ENCODE measurements at places on chromosomes 1 and 21.
A peak's percentile ranks its signal among the peaks of the same experiment; 100 is the strongest.

DNA sequence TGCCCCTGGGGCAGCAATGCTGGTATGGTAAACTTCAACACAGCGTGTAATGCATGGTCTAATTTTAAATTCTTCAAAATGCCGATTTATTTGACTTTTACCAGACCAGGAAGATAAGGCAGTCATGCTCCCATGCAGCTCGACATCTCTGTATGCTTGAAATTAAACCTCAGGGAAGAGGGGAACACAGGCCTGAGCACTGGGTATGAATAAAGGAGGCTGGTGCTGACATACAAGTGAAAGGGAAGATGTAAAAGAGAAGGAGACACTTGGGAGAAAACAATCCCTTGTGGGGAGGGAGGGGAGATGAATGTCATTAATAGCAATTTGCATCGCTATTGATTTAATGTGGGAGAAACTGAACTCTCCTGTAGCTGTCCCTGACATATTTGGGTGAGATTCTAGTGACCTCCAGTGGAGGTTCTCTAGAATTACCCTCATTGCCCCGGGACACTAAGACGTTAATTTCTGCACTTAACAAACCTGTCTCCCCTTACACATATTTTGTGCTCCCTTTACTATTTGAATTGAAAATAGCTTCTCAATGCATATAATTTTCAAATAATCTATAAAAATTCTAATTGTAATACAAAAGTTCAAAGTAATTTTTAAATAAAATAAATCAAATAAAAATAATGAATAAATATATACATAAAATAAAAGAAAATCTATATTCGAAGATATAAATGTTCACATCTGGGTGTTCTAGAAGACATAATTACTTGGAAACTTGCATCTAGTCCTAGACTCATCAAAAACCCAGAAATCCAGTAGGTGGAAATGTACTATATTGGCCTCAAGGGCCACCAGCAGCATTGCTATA is 283.1 kb downstream of the LMX1A start:
- DNase-seq: peak; percentile 29

DNA sequence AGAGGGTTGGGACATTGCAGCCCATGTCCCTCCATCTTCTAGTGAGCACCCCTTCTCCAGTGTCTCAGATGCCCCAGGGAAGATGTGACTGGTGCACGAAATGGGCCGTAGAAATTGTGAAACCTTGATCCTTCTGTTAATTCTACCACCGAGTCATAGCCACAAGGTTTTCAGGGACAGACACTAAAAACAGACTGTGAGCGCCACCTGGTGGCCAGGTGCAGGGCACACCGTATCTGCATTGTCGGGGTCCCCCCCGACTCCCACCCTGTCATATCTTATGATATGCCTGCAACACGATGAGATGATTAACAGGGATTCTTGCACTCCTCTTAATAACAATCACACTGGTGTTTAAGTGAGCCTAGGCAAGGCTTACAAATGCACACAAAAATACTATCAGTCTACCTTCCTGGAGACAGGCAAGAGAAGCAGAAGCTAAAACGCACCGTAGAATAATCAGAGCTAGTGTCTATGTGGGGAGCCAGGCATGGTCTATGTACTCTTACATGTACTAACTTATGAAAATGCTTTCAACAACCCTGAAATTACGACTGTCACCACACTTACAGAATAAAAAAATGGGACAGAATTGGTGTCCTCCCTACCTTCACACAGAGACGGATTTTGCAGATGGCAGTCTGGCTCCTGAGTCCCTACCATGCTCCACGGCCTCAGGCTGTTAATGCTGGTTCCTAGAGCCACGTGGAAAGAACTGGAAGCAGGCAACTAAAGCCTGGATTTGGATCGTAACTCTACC is 57.9 kb downstream of the FHAD1 start:
- no peak for DNase-seq

DNA sequence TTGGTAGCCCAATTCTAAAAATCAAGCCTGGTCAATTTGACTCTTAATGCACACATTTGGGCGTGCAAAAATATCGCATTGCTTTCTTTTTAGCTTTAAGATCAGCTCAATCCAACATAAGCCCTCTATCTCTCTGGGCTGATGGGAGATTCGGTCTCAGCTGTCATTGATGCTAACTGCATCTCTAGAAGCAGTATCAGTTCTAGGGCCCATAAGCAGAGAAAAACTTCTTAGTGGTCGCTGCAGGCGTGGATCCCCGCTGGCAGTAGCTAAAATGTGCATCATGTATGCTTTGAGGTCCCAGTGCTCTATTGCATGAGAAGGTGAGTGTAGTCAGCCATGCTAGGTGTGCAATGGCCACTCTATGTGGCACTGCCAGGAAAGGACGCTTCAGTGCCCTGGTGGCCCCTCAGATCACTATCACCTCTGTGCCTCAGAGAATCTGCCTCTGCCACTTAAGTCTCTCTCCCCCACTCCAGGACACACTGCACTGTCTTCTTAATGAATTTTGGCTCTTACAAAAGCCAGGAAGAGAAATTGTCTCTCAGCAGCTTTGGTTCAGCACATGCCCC is 79.7 kb upstream of the GADD45A start:
- DNase-seq: no peak

GRCh38 chr1:5067246-5067645 is 412.8 kb downstream of the AJAP1 start:
- DNase-seq: no peak

DNA sequence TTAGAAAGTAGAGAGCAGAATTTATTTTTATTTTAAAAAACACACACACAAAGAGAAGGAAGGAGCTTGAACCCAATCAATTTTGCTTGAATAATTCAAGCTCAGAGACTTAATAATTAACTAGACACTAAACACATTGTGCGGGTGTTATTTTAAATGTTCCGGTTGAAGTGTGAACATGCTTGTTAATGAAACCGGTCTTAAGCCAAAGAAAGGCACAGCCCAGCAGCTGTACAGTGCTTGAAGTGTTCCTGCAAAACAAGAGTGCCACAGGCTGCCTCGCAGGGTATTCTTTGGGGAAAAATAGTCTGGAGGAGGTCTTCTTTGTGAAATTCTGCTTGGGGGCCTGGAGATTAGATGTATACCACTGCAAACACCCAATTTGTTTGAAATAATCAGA is 2.2 kb upstream of the CDC42BPA start:
- DNase-seq: no peak

DNA sequence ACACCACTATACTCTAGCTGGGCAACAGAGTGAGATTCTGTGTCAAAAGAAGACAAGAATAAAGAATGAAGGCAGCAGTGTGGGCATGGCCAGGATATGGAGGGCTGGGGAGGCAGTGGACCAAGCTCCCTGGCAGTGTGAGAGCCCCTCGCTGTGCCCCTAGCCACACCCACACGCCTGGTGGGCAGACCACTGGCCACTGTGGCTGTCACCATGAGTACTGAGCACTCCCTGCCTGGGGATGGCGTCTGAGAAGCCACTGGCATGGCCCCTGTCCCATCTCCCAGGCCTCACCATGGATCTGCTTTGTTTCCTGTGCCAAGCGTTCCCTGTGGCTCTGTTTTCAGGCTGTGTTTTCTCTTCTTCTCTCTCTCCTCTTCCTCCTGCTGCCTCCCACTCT is 51.7 kb downstream of the STUM start:
- no peak for DNase-seq

- peak; percentile 60 for DNase-seq
These were observed 4.8 kb downstream of the ATP1A1 start for GRCh38 chr1:116377541-116378529.

- DNase-seq: no peak
These were observed 187.7 kb upstream of the EDN2 start for GRCh38 chr1:41672173-41672572.

DNA sequence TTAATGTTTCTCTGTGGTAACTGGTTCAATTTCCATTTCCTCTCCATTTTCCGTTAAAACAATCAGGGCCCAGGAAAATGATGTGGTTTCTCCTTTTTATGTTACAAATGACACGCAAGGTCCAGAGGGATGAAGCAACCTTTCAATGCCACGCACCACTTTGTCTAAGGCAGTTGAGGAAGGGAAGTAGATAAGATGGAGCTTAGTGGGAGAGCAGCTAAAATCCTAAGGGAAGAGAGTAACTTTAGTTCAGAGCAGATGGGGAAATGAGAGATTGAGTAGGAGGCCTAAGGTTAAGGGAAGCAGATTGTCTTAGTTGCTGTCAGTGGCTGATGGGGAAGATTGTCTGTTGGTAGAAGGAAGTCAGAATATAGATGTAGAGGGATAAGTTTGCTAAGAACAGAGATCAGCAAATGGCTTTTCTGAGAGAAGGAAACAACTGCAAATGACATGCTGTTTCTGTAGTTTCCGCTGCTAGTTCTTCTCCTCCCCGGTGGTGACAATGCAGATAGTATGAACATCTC is 660 bp downstream of the CD1C start:
- DNase-seq: no peak

GRCh38 chr1:179151908-179152682 is 70.2 kb downstream of the TOR3A start:
- no peak for DNase-seq

- DNase-seq: no peak
These were observed 208.3 kb upstream of the NCAM2 start for GRCh38 chr21:20789729-20790500.

DNA sequence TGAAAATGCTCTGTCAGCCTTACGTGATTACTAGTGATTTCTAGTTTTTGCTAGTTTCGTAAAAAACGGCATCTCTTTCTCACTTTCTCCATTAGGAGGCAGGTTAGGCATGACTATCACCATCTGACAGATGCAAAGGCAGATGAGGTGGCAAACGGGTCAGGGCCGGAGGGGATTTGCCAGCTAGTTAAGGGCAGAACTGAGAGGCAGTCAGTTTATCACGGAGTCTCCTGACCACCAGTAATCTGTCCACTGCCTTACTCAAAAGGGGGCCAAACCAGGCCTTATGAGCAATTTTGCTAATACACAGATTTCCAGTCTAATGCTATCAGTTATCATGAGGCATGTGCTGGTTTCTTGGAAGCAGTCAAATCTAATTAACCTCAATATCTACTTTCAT is 159.3 kb downstream of the TSEN15 start:
- no peak for DNase-seq

DNA sequence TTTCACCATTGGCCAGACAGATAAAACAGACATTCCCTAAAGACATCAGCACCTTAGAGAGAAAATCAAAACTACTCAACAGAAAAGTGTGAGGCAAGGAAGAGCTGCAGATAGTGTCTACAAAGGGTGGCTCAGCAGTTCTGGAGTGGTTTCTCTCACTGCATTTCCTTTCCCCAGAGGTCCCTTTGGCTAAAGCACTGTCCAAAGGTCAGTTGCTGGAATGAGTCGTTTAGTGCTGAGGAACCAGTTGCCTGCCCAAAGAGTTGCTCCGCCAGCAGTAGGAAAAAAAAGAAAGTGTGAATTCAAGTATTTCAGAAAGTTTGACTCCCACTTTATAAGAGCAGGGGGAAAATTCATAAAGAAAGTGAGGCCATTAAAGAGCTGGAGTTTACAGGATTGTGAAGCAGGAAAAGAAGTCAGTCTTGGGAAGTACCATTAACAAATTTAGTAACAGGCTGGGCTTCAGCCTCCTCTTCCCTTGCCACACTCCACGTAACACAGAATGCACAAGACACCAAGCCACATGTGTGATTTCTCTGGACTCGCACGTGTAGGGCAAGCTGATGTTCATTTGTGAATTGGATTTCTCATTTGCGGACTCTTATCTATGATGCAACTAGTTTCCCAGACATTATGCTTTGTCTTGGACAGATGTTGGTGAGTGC is 122.2 kb downstream of the RUNX1 start:
- no peak for DNase-seq

GRCh38 chr1:71650119-71650518 is 569.3 kb upstream of the ZRANB2 start:
- DNase-seq: peak; percentile 71

GRCh38 chr21:42746240-42746592 is 92.8 kb downstream of the PDE9A start:
- no peak for DNase-seq
